GM10248 (cell line): ENCODE measurements at places on chromosomes 11 and 22.

- DNase-seq: no peak
Observed at GRCh38 chr11:44450295-44450932, 115.0 kb upstream of the CD82 start.

DNA sequence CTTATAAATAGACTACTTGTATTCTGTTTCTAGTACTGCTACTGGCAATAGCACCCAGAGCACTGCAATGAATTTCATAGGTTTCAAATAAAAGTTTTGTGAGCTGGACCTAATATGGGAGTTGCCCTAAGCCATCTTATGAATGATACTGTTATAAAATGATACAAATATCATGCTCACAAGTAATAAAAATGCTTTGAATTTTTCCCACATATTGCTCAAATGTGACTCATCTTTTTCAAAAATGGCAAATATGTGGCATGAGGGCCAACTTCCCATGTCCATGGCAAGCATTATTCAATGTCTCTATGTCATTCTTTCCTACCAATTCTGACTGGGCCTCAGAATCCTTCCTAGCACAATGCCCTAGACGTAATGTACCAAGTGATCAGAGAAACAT lies 137.6 kb downstream of the TRPC6 start:
- DNase-seq: no peak

DNA sequence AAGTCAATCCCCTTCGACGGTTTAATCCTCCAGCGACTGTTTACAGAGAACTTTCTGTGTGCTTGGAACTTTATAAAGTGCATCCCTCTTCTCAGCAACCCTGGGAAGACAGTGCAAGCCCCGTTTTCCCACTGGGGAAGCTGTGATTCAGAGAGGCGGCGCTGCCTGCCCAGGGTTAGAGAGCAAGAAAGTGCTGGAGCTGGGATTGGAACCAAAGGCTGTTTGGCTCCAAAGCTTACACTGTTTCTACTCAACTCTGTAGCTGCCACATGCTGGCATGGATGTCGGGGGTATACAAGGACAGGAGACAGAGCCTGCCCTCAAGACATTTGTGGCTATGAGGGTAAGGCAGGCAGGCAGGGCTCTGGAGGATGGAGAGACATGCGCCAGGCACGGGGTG lies 13.0 kb downstream of the FBLN1 start:
- DNase-seq: no peak

GRCh38 chr11:62104816-62105653 lies 18.8 kb upstream of the INCENP start:
- no peak for DNase-seq

DNA sequence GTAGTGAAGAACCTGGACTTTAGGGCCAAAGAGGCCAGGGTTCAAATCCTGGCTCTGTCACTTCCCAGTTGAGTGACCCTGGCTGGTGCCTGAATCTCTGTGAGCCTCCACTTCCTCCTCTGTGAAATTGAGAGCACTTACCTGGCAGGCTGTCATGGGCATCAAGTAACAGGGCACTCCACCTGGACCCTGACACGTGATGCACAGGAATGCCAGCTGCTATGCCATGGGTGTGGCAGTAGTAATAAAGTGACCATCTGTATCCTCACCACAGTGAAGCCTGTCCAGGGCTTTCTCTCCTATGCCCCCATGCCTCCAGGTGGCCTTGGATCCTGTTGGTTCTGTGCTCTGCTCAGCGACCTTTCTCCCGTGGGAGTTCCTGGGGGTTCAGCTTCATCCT lies 29.8 kb upstream of the PPP6R3 start:
- no peak for DNase-seq

- DNase-seq: no peak
Observed at GRCh38 chr11:65932558-65932919, 12.7 kb upstream of the TSGA10IP start.

- no peak for DNase-seq
Observed at GRCh38 chr22:41900652-41901312, 14.1 kb downstream of the SHISA8 start.

DNA sequence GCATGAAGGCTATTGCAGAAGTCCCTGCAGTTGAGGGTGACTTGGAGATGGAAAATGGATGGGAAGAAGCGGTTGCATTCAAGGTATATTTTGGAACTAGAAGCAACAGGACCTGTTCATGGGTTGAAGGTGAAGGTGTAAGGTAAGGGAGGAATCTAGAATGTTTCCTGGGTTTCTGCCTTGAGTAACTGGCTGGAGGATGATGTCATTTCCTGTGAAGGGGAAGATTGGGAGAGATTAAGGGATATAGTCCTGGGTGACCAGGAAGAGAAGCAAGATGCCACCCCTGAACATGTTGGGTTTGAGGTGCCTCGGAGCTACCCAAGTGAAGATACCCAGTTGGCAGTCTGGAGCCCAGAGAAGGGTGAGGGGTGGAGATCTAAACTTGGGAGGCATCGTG lies 12.1 kb upstream of the MOGAT2 start:
- no peak for DNase-seq

- DNase-seq: no peak
Observed at GRCh38 chr11:18016789-18017188, 3.9 kb upstream of the SERGEF start.

- peak; percentile 86 for DNase-seq
Observed at GRCh38 chr22:24433828-24434470, 6.5 kb downstream of the ADORA2A start.

- DNase-seq: no peak
Observed at GRCh38 chr11:16494918-16495691, 138.8 kb upstream of the SOX6 start.

DNA sequence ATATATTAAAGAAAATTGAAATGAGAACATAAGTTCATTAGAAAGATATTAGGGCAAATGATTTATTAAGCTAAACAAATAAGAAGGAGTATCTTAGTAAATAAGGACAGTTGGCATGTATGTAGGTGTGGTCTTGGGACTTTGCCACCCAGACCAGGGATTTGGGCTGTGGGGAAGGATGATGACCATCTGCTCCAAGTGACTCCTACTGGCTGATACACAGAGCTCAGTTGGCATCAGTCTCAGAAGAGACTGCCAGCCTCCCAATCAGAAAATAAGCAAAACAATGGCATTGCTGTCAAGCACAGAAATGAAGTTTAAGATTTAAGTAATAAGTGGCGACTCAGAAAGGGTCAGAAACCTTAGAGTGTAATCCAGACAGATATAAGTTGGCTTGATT lies 49.5 kb downstream of the PAX6 start:
- no peak for DNase-seq

GRCh38 chr22:29641042-29641699 lies 37.7 kb downstream of the NF2 start:
- DNase-seq: no peak

- DNase-seq: peak; percentile 86
Observed at GRCh38 chr22:46803031-46803880, 40.8 kb downstream of the TBC1D22A start.

DNA sequence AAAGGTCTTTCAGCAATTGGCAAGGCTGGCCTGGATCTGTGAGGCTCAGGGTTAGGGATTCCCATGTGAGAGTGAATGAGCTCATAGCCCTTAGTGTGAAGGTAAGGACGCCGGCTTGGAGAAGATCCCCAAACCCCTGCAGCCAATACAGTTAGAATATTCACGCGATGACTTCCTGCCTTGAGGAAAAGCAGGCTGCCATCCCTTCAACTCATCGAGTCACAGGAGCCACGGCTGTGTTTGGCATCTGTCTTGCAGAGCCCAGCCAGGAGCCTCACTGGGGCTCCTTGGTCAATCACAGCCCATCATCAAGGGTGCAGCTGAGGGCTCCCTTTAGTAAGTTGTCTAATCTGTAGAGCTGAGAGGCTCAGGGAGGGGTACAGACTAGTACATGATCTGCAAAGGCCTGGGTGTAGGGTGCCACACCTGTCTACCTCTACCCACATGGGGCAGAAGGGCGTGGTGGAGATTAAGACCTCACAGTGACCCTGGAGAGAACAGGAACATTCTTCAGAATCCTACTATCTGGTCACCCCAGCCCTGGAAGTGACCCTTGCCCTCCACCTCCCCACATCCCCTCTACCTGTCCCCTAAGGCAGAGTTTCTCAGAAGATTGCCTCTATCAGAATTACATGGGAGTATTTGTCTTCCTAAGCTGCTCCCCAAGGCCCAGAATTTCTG lies 18.5 kb downstream of the IL10RA start:
- no peak for DNase-seq

GRCh38 chr11:70891844-70892380 lies 360.5 kb downstream of the SHANK2 start:
- DNase-seq: no peak

DNA sequence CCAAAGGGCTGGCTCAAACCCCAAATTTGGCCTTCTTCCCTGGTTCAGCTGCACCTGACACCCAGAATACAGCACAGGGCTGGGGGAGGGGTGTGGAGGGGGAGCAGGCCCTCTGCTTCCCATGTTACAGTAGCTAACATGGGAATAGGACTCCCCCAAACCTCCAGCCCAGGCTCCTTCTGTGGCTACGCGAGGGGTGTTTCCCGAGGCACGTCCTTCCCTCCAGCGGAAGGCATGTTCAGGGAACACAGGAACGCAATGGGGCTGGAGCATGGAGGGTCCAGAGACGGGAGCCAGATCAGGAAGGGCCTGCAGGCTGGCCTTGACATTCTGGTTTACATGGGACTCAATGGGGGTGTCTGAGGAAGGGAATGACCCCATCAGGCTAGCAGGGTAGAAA lies 11.8 kb upstream of the IGLL1 start:
- peak; percentile 3 for DNase-seq

- DNase-seq: no peak
Observed at GRCh38 chr11:22433094-22433455, 94.9 kb downstream of the SLC17A6 start.

- DNase-seq: no peak
Observed at GRCh38 chr11:73662445-73663157, 16.2 kb downstream of the PLEKHB1 start.

- no peak for DNase-seq
Observed at GRCh38 chr11:123745764-123746451, 4.4 kb upstream of the ZNF202 start.

- DNase-seq: no peak
Observed at GRCh38 chr11:17814546-17814945, 80.0 kb downstream of the KCNC1 start.

GRCh38 chr22:36423461-36424404 lies 36.0 kb upstream of the MYH9 start:
- DNase-seq: no peak

DNA sequence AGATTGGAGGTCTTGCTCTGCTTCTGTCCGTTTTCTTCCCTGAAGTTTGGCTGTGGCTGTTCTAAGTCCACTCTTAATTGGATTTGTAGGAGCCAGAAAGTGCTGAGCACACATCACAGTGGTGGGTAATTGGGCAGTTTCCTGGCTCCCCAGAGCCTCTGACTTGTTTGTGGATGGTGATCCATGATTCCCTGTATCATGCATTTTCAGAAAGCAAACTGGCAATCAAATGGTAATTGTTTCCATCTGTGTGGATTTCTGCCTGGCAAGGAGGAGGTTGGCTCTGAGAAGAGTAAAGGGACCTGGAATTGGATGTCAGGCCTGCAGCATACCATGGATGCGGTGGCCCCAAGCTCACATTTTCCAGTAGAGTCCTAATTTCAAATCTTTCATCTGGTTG lies 49.5 kb downstream of the PPFIBP2 start:
- no peak for DNase-seq

GRCh38 chr11:33657757-33658156 lies 42.9 kb downstream of the C11orf91 start:
- DNase-seq: no peak

- DNase-seq: peak; percentile 31
Observed at GRCh38 chr22:45784357-45785277, 113.0 kb downstream of the ATXN10 start.

DNA sequence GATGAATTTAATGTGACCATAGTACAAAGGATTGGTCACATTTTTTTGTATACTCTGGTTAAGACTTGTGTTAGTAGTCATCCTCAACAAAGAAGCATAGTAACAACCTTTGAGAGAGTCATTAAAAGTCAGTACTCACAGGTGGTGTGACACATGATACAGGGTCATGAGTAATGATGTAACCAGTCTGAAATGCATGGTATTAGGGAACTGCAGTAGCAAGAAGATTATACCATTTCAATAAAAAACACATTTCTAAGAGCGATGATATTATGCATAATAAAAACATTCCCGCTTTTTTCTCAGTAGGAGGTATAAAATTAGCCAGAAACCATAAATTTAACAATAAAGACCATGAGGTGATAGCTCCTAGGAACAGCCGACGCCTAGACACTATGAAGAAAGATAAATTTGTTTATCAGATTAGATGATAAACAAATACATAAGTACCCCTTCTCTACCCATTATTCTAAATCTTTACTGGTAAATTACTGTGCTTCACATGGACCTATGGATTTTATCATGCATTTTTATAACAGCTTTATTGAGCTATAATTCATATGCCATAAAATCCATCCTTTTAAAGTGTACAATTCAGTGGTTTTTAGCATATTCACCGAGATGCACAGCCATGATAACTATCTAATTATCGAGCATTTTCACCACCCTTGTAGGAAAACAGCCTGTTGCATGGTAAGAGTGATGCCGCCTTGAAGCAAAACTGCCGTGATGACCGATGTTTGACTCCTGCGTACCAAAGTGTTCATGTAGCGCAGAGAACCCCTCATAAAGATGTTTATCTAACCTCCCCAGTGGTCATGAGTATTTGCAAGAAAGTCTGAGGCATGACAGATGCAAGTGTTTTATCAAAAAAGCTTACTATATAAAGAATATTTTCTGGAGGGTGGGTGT lies 41.8 kb downstream of the TMPRSS5 start:
- no peak for DNase-seq
